ENCODE measurements at places on chromosomes 5 and 9.
A peak's percentile ranks its signal among the peaks of the same experiment; 100 is the strongest.

DNA sequence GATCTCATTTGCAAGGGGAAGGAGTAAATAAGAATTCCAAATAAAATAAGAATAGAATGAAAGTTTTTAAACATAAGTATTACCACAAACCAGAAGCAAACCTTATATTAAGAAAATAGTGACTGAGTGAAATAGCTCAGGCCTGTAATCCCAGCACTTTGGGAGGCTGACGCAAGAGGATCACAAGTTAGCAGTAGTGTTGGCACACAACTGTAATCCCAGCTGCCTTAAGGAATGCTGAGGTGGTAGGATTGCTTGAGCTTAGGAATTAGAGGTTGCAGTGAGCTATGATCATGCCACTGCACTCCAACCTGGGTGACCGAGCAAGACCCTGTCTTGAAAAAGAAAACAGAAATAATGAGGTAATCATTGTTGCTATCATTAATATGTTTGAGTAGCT is 47.0 kb downstream of the APC start:
- DNase-seq = no peak

DNA sequence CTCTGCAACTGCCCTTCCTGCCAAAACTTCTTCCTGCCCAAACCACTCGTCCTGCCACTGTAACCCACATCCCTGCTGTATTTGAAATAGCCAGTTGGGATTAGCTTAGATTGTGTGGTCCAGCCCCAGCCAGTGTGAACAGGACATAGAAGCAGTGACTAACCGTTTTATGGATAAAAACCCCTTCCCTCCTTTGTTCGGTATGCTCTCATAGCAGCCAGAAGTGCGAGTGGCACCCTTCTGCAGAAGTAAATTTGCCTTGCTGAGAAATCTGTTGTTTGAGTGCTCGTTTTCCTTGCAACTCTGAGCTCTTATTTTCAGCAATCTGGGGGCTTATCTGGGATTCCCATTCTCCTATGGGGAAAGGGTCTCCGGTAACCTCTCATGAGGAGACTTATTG is 470.0 kb downstream of the PRDM9 start:
- DNase-seq = no peak

GRCh38 chr5:159515909-159516415 is 185.7 kb upstream of the IL12B start:
- peak; percentile 80 for DNase-seq

GRCh38 chr5:97094579-97095317 is 47.7 kb downstream of the LIX1 start:
- peak; percentile 76 for DNase-seq

DNA sequence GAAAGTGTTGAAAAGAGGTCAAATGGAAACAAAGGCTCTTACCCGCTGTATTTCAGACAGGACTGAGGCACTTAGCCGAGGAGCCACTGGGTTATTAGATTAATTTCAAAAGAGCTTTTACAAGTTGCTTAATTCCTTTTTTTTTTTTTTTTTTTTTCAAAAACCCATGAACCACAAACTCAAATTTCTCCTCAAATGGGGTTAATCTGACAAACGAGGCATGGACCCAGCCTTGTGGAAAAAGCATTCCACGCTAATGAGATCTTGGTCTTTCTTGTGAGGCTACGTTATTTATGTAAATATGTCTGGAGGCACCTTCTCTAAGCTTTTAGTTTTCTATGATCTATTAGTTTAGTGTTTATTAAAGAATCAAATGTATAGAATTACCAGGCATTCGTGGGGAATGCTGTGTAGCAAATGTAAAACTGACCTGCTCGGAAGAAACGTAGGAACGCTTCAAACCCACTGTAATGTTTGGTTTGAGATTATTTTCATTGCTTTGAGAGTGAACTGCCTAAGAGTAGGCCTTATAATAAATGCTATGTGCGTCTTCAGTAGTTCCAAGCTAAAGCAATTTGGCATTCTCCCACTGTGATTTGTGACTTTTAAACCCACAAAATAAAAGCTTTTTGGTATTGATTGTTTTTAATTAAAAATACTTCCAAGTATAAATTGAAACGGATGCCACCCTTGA is 134.7 kb downstream of the CDH6 start:
- no peak for DNase-seq

GRCh38 chr9:121662891-121663580 is 11.6 kb downstream of the DAB2IP start:
- DNase-seq = no peak

GRCh38 chr9:131624636-131625507 is 79.5 kb downstream of the PRRT1B start:
- DNase-seq = no peak

GRCh38 chr9:33620738-33621439 is 96.8 kb downstream of the ANKRD18B start:
- no peak for DNase-seq

DNA sequence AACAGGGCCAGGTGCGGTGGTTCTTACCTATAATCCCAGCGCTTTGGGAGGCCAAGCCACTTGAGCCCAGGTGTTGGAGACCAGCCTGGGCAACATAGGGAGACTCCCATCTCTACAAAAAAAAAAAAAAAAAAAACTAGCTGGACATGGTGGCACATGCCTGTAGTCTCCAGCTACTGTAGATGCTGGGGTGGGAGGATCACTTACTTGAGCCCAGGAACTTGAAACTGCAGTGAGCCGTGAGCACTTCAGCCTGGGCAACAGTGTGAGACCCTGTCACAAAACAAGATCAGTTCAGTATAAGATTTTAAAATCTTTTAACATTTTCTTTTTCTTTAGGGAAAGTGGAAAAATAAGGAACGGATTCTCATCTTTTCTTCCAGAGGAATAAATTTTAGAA is 2.5 kb downstream of the BRIX1 start:
- DNase-seq = no peak

- no peak for DNase-seq
Observed at GRCh38 chr5:27208051-27208450, 169.7 kb upstream of the CDH9 start.

GRCh38 chr5:62614355-62614754 is 35.7 kb downstream of the LRRC70 start:
- no peak for DNase-seq

Data from activated CD8-positive, alpha-beta memory T cell treated with anti-CD3 and anti-CD28 coated beads, Interleukin-2, amount 10 ng/mL, durations not matched to agents 7 days and 5 days (primary cell).